T-helper 2 cell (primary cell): ENCODE measurements at places on chromosomes 1 and 21.

GRCh38 chr1:186683652-186684410 is 3.6 kb upstream of the PTGS2 start:
- DNase-seq = no peak

DNA sequence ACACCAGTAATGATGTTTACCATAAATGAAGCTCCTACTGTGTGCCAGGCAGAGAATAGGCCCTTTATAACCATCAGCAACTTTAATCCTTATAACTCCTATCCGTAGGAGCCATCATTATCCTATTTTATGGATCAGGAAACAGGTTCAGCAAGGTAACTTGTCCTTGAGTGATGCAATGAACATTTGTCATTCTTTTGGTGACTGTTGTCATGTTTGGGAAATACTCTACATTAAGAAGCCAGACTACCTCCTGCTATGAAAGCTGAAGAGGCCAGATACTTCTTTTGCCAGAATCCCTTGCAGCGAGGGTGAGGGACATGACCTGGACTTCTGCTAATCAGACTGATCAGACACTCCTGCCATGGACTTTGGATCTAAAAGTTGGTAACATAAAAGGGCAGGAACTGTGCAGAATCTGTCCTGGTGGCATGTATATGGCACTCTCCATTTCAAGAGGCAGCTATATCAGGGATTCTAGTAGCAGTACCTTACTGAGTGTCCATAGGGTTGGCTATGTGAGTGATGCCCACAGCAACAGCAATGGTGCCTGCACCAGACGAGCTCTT is 33.1 kb upstream of the SRRM1 start:
- no peak for DNase-seq

DNA sequence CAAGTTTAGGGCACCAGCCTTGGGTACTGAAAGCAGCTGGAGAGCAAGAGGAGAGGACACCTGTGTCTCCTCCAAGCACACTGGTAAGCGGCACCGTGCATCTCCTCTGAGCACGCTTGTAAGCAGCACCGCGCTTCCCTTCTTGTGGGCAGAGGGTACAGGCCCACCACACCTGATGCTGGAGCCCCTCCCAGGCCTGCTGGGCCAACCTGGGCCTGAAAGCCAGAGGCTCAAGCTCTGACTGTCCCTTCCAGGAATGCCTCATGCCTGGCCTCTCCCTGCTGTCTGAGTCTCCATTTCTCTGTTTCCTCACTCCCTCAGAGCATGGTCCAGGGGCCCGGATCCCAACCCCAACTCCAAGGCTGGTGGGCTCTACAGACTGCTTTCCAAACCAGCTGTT is 25.9 kb downstream of the DMBX1 start:
- no peak for DNase-seq

GRCh38 chr21:29335720-29336119 is 37.0 kb downstream of the BACH1 start:
- no peak for DNase-seq

- DNase-seq = no peak
These were observed 172.8 kb upstream of the PTGFR start for GRCh38 chr1:78318011-78318410.

DNA sequence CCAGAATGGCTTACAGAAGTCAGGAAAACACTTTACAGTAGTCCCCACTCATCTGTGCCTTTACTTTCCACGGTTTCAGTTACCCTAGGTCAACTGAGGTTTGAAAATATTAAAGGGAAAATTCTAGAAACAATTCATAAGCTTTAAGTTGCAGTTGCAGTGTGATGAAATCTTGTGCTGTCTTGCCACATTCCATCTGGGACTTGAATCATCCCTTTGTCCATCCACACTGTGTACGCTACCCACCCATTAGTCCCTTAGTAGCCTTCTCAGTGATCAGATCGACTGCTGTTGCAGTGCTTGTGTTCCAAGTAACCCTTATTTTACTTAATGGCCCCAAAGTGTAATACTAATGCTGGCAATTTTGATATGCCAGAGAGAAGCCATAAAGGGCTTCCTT is 30.5 kb downstream of the ZCCHC17 start:
- DNase-seq = no peak

DNA sequence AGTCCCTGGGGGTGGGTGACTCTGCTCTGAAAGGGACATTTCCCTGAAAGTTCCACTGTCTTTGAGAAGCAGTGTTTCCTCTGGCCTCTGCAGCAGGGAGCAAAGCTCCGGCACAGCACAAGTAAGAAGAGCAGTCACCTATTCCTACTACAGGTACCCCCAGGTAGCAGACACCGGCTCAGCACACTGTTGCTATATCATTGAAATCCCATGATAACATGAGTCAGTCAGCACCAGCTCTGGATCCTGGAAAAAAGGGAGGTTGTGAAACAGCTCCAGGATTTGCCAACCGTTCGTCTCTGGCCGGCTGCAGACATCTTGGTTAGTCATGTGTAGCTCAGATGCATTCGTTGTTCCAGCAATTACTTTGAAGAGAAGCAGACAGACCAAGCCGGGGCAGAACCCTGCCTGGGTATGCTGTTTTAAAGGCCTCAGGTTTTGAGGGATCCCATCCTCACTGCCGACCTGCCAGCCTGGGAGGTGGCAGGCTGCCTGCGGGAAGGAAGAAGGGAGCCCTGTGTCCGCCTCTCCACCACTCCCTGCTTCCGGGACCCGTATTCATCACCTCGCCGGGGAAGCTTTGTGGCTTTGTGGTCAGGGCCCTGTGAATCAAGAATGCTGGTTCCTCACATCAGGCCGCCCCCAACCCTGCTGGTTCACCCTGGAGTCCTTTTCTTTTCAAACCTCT is 139.2 kb downstream of the CLIC6 start:
- DNase-seq = no peak

- no peak for DNase-seq
These were observed 177.1 kb downstream of the GPATCH2 start for GRCh38 chr1:217453816-217454215.

GRCh38 chr21:45040157-45040711 is 34.1 kb upstream of the ADARB1 start:
- DNase-seq = no peak

DNA sequence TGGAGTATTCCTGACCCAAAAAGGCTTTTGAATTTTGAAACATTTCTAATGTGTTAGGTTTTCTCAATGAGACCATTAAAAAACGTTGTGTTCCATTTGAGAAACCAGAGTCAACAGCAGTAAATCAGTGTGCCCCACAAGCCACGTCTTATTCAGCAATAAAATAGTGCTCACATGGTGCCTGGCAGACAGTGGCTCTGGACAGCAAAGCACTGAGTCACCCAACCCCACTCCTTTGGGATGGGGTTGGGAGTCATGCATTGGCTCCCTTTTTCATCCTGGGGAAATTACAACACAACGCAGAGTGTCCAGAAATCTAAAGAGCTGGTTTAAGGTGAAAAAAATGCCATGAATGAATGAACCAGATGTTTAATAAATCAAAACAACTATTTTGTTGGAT is 46.5 kb downstream of the KCNJ15 start:
- DNase-seq = no peak

- DNase-seq = no peak
These were observed 251.0 kb downstream of the RHOU start for GRCh38 chr1:228986093-228986904.
